Hepatocyte (in vitro differentiated cells): ENCODE measurements at places on chromosomes 1 and 21.
A peak's percentile ranks its signal among the peaks of the same experiment; 100 is the strongest.

- no peak overlapping the region for H3K4me3 ChIP-seq
- DNase-seq = no peak
- no peaks in the 10 kb centered on the region for H3K4me1 ChIP-seq
- no peak overlapping the region for H3K27ac ChIP-seq
- H3K36me3 ChIP-seq = no peaks in the 10 kb centered on the region
Observed at GRCh38 chr1:174052621-174053020, 30.5 kb upstream of the RC3H1 start.

DNA sequence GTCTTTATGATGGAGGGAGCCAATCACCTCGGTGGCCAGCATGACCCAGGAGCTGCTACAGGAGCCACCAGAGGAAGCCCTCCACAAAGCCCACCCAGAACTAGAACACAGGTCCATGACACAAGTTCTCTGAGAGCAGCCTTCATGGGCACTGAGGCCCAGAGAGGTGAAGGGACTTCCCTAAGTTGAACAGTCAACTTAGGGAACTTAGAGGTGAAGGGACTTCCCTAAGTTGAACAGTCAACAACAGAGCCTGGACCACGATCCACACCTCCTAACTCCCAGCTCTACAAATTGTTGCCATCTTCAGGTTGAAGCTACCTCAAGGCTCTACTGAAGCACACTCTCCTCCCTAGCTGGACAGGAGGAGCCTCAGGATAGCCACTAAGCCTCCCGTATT, 132.7 kb downstream of the CCDC185 start:
- H3K4me3 ChIP-seq = no peak overlapping the region
- H3K27ac ChIP-seq = no peak overlapping the region
- H3K36me3 ChIP-seq = no peaks in the 10 kb centered on the region
- no peak for DNase-seq

- H3K27ac ChIP-seq = no peak overlapping the region
- H3K4me1 ChIP-seq = no peaks in the 10 kb centered on the region
- no peak for DNase-seq
- no peaks in the 10 kb centered on the region for H3K27me3 ChIP-seq
- H3K36me3 ChIP-seq = no peaks in the 10 kb centered on the region
Observed at GRCh38 chr1:240491156-240491555, 120.8 kb downstream of the GREM2 start.

- no peaks in the 10 kb centered on the region for H3K36me3 ChIP-seq
- no peak overlapping the region for H3K4me3 ChIP-seq
- H3K27ac ChIP-seq = no peak overlapping the region
- no peaks in the 10 kb centered on the region for H3K27me3 ChIP-seq
- H3K4me1 ChIP-seq = no peaks in the 10 kb centered on the region
Observed at GRCh38 chr1:232788235-232788872, 16.9 kb upstream of the MAP10 start.

- H3K4me1 ChIP-seq = peaks cover 12% of the 10 kb centered on the region
- H3K27ac ChIP-seq = no peak overlapping the region
- H3K36me3 ChIP-seq = no peaks in the 10 kb centered on the region
Observed at GRCh38 chr21:38777531-38777930, 28.2 kb upstream of the ETS2 start.

DNA sequence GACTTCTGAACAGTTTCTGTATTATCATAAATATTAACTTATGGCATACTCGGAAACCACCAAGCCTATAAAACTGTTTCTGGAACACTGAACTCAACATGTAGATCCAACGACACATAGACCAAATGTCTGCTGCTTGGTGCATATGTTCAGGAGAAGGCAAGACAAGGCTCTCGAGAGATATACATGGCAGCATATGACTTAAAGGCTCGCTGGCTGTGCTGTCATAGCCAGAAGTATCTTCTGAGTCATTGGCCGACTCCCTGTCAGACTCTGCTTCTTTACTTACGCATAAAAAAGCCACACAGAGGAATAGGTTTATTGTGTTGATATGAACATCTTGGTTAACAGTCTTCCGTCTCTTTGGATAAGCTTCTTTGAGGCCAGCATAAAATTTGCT, 60.6 kb downstream of the LYST start:
- H3K27ac ChIP-seq = no peak overlapping the region
- no peaks in the 10 kb centered on the region for H3K4me1 ChIP-seq
- no peaks in the 10 kb centered on the region for H3K27me3 ChIP-seq

DNA sequence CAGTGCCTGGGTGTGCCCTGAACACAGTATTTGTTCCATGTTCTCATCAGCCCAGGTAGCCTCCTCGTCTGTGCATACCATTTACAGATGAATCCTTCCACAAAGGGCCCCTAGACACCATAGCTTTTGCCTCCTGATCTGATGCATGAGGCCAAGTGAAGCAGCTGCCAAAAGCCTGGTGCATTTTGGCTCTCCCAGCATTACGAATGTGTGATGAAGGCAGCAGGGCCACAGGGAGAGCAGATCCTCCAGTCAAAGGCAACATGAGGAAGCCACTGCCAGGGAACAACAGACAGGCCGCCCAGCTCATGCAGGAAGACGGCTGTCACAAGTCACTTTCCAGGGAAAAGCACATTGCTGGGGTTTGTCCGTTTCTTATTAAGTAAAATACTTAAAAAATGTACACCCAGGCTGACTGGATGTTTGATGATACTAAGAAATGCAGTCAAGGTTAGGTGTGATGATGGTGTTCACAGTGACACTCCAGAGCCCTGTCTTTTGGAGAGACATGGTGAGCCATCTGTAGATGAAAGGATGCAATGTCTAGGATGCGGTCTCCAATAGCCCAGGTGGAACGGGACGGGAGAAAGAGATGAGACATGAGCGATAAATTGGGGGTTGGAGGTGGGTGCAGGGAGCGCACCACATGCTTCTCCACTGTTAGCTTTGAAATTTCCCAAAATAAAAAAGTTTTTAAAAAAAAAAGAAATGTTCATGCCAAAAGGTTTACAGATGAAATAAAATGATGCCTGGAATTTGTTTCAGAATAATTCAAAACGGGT, 48.7 kb downstream of the NPHP4 start:
- H3K4me1 ChIP-seq = no peaks in the 10 kb centered on the region
- H3K36me3 ChIP-seq = no peaks in the 10 kb centered on the region
- DNase-seq = no peak
- H3K4me3 ChIP-seq = no peak overlapping the region

GRCh38 chr1:16048573-16049189, 5.1 kb downstream of the CLCNKB start:
- H3K4me3 ChIP-seq = peak overlapping the region; percentile 26
- H3K27me3 ChIP-seq = no peaks in the 10 kb centered on the region
- peaks cover 7% of the 10 kb centered on the region for H3K4me1 ChIP-seq
- H3K36me3 ChIP-seq = no peaks in the 10 kb centered on the region
- H3K27ac ChIP-seq = peak overlapping the region; percentile 24

DNA sequence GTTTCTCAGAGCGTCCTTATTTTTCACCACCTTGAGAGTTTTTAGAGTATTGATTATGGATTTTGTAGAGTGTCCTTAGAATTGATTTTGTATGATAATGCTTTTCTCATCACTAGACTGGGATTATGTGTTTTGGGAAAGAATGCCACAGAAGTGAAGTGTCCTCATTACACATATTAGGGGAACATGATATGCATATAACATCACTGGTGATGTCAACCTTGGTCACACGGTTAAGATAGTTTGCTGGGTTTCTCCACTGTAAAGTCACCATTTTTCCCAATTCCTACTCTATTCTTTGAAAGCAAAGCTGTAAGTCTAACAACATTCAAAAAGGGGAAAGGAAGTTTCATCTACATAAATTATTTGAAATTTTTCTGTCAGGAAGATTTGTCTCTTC, 39.6 kb upstream of the PALMD start:
- no peak overlapping the region for H3K4me3 ChIP-seq
- no peaks in the 10 kb centered on the region for H3K4me1 ChIP-seq
- H3K27me3 ChIP-seq = no peaks in the 10 kb centered on the region
- no peak overlapping the region for H3K27ac ChIP-seq
